ENCODE measurements at places on chromosomes 2 and 18.

DNA sequence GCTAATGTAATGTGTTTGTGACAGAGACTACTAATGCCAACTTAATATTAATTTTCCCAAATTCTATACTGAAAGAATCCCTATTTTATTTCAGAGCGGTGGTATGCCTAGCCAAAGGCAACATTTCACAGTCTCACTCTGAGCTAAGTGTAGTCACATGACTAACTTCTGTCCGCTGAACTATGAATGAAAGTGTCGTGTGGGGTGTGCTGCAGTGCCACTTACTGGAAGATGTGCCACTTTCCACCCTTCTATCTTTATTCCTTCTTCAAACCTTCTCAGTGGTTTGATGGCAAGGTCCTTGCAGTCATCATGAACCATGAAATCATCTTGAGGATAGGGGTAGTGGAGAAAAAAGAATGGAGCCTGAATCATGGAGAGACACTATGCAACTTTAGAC is 47.3 kb upstream of the C1D start:
- DNase-seq: no peak

- DNase-seq: no peak
These were observed 130.5 kb upstream of the NOSTRIN start for GRCh38 chr2:168671932-168672331.

DNA sequence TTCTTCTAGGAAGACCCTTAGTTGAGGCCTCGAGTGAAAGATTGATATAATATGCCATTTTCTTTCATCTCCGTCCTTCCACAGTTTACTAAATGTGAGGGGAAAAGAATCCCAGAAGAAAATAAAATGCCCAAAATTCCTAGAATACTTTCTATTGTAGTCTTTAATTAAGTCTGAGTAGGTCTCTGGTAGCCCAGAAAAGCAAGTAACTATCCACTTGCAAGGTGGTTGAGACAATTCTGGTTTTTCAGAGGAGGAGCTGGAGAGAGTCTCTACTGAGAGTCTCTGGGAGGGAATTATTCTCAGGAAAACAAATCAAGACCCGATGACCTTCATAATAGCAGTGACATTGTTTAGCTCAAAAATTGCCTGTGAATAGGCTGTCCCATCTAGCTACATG is 63.9 kb upstream of the TTC39C start:
- DNase-seq: no peak

GRCh38 chr2:71923143-71923525 is 224.5 kb downstream of the CYP26B1 start:
- DNase-seq: no peak

DNA sequence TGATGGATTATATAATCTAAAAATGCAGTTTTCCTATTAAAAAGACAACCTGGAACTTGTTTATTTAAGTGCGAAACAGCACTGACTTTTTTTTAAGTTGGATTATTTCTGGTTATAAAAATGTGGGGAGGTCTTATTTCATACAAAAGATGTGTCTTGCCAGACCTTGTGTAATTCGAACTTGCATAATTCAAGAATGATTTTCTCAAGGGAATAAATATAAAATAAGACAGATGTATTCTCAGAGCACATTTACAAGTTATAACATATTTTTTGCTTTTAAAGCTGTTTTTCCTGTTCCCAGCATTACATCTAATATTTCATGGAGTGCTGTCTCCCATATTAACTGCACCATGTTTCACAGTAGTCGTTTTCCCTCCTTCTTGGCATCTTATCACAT is 263.1 kb downstream of the CDH20 start:
- no peak for DNase-seq

DNA sequence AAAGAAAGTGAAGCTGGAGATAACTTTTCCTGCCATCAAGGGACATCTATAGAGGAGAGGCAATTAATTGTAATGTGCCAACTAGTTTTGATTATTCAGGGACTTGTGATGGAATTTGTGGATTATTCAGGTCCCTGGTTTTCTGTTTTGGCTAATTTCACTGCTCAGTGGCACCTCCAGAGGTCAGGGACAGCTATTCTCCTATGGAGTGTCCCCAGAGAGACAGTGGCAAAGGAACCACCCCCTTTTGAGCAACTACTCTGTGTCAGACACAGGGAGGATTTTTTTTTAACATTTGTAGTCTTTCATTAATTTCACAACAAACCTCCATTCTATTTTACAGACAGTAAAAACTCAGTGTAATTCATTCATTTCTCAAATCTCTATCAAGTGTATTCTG is 206.0 kb upstream of the SPRED2 start:
- DNase-seq: no peak

DNA sequence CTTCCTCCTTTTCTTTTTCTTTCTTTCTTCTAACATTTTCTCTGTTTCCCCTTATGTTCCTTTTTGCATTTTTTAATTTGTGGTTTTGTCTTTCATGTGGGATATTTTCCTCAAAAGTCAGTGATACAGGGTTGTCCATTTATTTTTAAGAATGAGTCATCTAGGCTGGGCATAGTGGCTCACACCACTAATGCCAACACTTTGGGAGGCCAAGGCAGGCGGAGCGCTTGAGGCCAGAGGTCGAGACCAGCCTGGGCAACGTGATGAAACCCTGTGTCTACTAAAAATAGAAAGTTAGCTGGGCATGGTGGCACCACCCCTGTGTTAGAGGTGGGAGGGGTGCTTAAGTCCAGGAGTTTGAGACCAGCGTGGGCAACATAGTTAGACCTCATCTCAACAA is 35.8 kb downstream of the KATNAL2 start:
- DNase-seq: no peak

GRCh38 chr2:232286001-232286868 is 92.3 kb upstream of the ALPP start:
- no peak for DNase-seq

DNA sequence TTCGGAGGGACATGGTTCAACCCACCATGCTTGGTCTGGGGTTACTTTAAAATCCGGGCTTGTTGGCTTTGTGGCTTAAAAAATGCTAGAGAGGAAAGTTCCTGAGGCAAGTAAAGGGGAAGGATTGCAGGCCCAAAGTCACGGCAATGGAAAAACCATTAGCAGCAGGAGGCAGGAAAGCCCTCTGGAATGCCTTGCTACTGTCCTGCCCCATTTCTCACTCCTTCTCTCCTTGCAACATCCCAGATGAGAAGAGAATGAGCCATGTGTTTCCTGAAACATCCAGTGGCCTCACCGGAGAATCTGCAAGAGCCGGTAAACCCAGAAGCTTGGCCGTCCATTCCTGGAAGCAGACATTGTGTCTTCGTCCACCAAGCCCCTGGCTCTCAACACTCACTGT is 97.4 kb upstream of the LCLAT1 start:
- no peak for DNase-seq

GRCh38 chr2:109144271-109144670 is 15.3 kb downstream of the SH3RF3 start:
- DNase-seq: peak; percentile 38

DNA sequence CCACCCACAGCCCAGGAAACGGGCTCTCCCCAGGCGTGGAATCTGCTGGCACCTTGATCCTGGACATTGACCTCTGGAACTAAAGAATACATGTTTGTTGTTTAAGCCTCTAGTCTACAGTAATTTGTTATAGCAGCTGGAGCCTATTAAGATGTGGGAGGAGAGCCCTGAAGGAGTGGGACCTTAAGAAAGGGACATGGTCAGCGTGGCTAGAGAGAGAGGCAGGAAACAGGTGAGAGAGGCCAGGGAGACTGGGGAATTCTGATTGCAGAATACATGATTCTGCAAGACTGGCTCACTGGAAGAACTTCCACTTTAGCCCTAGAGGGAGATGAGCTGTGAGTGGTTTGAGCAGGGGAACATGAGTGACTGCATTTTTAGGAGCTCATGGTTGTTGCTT is 83.2 kb downstream of the CD8B2 start:
- no peak for DNase-seq

- no peak for DNase-seq
These were observed 26.0 kb upstream of the GALR1 start for GRCh38 chr18:77223653-77224052.

DNA sequence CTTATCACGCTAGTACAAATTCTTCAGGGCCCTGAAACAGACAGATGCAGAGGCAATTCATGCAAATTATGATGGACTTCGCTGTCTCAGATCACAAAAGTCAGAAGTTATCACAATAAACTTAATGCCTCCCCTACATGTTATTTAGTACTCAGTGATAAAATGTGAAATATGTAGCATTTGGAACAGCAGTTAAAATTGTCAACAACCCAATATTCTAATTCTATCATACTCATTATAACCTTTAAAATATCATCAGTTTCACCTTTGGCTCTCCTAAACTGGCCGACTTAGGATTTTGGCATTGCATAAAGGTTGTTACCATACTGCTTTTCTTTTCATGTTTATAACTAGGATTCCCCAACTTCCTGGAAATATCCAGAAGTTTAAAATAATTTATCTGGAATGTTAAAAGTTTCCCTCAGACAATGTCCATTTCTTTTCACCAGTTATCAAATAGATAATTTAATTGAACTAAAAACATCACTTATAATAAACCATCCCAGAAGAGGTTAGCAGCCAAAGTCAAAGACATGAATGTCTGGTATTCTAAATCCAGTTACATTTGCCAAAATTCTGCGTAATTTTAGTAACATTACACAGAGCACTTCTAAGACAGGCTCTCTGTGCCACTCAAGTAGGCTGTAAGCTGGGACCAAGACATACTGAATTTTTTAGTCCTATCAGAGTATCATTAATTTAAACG is 239.8 kb downstream of the RBM43 start:
- DNase-seq: no peak

DNA sequence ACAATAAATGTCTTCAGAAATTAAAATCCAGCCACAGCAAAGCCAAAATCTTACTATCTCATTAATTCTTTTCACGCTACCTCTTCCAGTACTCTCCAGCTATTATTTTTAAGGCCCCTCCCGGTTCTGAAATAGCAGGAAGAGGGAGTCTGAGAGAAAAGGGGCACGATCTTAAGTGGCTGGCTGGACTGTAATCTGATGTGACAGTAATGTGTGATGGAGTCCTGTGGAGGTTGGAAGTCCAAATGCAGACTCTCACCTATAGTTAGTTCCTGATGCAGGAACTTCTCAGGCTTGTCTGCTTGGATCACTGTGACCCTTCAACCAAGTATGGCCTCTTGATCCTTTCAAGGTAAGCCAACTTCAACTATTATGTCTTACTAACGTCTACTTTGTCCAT is 43.2 kb downstream of the SMAD2 start:
- no peak for DNase-seq

GRCh38 chr2:133421516-133422324 is 146.5 kb downstream of the NCKAP5 start:
- no peak for DNase-seq

DNA sequence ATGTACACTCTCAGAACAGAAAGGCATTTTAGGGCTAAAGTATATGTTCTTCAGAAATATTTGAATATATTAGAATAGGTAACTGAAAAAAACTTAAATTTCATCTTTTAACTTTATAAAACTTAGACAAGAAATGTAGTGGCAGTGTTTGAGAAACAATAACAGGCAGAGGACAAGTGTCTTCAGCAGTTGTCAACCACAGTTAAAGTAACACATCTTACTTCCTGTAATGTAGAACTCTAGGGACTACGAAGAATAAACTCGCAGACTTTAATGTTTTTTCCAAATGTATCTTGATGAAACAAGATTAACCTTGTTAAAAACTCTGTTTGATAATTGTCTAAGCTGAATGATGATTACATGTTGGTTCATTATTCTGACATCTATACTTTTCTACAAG is 50.7 kb downstream of the RMDN2 start:
- DNase-seq: no peak

DNA sequence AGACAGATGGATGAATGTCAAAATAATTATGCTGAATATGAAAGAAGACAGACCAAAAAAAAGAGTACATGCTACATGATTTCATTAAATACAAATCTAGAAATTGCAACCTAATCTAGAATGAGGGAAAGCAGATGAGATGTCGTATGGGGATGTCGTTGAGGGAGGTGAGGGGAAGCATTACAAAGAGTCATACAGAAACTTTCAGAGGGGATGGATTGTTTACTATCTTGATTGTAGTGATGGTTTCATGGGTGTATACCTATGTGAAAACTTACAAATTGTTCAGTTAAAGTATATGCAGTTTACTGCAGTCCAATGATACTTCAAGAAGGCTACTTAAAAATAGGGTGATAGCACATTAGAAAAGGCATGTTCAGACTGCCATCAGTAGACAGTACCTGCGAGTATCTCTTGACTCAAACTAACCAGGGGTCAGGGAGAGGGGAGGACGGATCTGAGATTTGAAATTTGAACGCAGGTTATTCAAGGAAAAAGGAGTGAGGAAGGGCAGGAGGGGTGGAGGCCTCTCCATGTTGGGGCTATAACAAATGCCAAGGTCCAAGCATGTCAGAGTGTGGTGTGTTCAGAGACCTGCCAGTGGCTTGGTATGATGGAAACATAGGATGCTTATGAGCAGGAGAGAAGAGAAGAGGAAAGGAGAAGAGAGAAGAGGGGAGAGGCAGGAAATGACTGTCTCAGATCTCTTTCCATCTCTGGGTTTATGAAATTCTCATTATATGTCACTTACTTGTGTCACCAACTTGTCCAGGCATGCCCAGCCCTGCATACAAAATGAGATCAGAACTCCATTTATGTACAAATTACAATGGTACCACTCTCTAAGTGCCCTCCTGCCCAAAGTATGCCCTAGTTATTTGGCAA is 257.3 kb upstream of the CXCR4 start:
- DNase-seq: no peak

GRCh38 chr2:59171019-59171418 is 929.9 kb upstream of the FANCL start:
- DNase-seq: no peak

- no peak for DNase-seq
These were observed 21.5 kb upstream of the KCNK3 start for GRCh38 chr2:26670931-26671460.

- DNase-seq: no peak
These were observed 144.1 kb downstream of the NYAP2 start for GRCh38 chr2:225543626-225544025.

- DNase-seq: no peak
These were observed 38.5 kb upstream of the STPG4 start for GRCh38 chr2:47193607-47194006.

DNA sequence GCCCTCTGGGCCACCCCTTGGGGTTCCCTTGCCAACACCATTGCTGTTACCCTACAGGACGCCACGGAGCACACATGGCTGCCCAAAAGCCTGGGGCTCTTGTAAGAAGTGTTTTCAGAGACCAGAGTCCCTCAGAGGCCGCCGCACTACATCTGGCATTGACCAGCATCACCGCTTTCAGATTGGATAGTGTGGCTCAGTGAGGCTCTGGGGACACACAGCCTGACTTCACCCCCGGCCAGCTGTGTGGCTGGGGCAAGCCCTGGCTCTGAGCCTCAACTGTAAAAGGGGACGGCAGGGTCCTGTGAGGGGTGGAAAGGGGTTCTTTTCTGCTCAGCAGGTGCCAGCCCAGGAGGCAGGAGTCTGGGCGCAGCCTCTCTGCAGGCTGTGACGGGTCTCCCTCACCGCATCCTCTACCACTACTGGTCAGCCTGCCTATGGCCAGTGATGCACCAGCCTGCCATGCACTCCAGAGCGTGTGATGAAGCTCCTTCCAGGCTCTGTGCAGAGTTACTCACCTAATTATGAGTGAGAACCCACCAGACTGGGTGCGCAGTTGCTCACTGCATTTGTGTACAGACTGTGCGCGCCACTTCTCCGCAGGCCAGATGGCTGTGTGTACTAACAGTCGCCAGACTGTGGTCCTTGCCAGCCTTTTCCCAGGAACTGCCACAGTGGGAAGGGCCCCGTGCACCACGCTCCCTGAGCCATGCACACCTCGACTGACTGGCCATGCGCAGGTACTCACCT is 10.7 kb upstream of the OTOF start:
- no peak for DNase-seq

Measured in CD4-positive, alpha-beta T cell treated with Interleukin-6 at 100 ng/mL for 8 hours (primary cell).